NCI-H510A (cell line): ENCODE measurements at places on chromosomes 5 and 9.

GRCh38 chr9:3296536-3296935 is 229.3 kb downstream of the RFX3 start:
- DNase-seq: no peak

GRCh38 chr9:81465468-81466011 is 223.8 kb downstream of the TLE1 start:
- no peak for DNase-seq

DNA sequence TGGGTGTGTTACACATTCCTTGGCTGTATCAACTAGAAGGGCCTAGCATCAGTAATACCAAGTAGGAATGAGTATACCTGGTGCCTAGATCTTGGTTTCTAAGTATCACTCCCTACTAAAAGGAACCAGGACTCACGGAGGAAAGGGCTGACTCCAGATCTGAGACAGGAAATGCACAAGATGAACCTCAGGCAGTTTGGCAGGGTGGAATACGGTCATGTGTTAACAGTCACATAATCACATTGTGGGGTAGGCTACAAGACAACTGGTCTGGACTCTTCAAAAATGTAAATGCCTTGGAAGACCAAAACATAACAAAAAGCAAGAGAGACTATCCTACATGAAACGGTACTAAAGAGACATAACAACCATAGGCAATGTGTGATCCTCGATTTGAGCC is 158.8 kb downstream of the CRB2 start:
- DNase-seq: no peak

DNA sequence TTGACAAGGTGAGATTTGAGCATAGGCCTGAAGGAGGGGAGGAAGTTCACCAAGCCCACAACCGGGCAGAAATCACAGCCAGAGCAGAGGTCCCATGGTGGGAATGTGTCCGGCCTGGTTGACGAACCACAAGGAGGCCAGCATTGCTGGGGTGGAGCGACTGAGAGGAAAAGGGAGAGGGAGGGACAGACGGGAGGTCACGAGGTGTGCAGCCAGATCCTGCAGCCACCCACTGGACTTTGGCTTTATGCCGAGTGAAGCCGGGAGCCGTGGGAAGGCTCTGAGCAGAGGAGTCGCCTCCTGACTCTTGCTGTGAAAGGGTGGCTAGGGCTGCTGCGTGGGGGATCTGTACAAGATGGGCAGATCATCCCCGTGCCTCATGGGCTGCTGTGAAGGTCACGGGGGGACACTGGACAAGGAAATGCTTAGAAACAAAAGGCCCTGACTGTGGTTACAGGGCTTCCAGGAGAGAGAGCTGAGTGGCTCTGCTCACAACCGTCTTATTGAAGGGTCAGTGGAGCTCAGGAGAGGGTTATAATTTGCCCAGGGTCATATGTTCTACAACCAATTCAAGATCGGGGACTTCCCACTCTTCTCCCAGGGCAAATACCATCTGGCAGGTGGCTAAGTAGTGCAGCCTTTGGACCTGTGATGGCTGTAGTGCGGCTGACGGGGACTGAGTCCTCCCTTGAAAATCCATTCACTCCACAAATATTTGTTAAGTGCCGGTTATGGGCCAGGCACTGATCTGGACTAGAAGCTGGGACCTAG is 15.6 kb upstream of the CD74 start:
- no peak for DNase-seq

DNA sequence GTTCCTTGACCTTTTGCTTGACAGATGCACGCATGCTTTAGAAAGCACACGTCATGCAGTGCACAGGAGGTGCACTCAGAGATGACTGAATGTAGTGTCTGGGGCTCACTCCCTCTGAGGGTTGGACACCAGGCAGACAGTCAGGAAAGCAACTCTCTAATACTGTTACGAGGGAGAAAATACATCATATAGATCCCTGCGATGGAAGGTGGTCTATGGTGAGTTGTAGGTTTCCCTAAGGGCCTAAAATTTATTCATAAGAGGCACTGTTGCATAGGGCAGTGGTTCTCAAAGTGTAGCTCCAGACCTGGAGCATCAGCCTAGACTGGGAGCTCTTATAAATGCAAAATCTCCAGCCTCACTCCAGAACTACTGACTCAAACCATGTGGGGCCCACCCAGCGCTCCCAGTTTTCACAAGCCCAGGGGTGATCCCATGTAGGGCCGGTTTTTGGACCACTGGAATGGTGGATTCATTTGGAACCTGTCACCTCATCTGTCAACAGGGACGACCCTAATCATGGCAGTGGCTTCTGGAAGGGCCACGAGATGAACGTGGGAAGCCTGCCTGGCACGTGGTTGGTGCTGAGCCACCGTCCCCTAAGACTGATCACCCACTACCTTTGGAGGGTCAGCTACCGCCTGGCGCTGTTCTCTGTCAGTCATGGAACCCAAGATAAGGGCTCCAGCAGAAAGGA is 16.8 kb upstream of the PHF19 start:
- DNase-seq: no peak

DNA sequence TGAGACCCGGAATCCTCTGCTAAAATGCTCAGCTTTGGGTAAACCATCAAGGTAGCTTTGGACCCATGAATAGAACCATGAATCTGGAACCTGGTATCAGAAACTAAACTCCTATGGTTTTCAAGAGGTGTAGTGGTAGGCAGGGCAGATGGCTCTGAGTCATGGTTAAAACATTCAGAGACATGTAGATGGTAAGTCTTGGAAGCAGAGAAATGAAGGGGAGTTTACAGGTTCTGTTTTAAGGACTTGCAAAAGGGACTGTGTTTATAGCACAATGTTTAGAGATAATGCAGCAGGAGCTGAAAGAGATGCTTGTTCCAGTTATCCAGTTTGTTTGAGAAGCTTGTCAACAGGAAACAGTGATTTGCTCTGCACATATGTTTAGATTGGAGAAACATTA is 36.0 kb upstream of the FBN2 start:
- DNase-seq: no peak

- DNase-seq: no peak
Measured at GRCh38 chr5:167255926-167256325, 1035.5 kb upstream of the WWC1 start.

DNA sequence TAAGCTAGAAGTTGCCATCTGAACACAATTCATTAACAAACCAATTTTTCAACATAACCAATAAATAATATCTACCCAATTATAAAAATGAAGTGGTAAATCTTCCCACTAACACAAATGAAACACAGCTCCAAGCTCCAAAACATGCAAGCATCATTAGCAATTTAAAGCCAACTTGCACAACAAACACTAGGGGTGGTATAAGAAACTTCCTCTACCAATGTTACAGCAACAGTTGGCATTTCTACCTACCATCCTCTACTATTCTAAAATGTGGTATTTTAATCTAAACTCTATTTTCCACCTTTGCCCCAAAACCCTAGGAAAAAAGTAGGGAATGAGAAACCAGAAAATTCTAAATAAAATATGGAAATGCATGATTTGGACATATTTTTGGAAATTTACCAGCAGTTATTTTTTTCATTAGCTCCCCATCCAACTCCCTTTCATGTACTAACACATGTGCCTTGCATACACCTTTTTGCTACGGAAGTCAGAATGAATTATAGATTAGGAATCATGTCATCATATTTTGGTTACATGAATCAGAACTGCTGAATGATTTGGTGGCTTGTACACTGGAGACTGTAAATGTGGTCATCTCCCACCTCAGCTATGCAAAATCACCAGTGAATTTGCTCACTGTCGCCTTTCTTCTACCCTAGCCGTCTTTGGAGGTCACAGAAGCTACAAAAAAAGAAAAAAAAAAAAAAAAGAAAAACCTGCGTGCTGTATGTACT is 4.1 kb downstream of the NR6A1 start:
- no peak for DNase-seq
